Fibroblast of villous mesenchyme (primary cell): ENCODE measurements at places on chromosomes 13 and 19.
A peak's percentile ranks its signal among the peaks of the same experiment; 100 is the strongest.

- DNase-seq = no peak
Measured at GRCh38 chr13:33284916-33285315, 639 bp downstream of the STARD13 start.

DNA sequence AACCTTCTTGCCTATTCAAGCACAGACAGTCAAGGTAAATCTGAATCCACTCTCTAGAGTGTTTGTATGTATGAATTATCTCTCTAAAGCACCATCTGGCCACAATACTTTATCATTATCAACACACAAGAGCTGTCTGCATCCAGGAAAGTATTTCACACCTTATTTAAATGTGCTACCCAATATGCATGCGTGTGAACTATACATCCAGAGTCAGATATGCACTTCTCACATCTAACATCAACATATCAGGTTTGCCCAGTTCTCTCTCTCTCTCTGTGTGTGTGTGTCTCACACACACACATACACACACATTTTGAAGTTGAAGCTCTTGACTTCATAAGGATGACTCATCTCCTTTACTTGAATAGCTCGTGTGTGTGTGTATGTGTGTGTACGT lies 697.5 kb upstream of the PCDH20 start:
- no peak for DNase-seq

DNA sequence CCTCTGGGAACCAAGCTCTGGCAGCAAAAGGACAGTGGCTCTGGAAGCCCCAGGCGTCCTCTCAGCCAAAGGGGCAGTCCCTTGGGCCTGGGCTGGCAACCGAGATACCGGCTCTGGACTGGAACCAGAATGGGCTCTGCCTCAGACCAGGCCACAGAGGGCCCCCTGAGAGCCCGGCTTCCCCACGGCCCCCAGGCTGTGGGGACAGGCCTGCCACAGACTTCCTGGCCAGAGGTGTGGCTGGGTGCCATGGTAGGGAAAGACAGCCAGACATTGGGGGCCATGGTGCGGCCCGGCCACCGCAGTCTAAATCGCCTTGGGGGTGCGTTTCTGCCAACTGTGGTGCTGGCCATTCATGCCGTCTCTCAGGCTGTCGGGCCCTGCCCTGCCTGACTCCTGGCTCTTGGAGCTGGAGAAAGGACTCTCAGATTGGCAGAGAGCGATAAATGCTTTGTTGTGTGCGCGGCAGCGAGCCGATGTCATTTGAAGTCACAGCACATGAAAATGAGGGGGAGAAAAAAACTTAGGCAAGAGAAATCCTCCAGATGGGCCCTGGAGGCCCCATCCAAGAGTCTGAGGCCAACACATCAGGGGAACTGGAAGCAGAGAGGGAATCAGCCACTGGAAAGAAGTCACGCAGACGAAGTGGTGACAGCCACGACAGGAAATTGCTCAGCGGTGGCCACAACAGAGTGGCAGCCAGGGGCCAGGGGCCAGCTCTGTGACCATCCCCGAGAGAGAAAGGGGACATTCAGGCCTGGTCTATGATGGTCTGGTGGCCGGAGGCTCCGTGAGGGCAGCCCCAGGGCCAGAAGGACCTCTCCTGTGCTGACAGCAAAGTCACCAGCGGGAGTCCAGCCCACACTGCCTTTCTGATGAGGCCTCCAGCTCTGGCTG lies 26.5 kb downstream of the SH3GL1 start:
- peak; percentile 38 for DNase-seq

DNA sequence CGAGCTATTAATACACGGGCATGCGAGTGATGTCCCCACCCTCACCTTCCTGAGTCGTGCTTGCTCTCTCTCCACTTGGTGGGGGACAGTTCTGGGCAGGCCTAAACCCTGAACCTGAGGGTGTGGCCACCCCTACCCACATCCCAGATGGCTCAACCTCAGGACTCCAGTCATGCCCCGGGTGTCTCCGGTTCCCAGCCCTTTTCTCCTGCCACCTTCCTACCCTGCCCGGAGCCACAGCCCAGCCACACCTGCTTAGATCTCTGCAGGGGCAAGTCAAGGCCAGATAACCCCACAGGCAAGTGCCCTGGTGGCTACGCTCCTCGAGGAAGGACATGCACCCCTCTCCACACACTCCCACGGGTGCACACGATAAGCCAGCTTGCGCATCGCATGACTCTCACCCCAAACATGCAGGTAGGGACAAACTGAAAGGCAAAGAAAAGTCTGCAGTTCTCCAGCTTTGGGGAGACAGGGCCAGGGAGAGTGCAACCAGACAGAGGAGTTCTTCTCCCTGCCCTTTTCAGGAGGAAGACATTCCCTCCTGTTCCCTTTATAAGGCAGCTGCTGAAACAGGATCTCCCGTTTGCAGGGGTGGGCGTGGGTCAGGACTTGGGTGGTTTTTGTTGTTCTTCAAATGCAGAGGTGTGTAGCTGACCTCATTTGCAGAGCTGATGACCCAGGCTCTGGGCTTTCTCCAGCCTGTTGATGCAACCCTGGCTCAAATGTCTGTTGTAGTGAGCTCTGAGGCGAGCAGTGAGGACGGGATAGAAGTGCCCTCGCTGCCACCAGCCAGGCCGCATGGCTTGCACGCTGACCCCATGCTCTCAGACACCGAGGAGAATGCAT lies 88.6 kb downstream of the DPF1 start:
- peak; percentile 25 for DNase-seq

DNA sequence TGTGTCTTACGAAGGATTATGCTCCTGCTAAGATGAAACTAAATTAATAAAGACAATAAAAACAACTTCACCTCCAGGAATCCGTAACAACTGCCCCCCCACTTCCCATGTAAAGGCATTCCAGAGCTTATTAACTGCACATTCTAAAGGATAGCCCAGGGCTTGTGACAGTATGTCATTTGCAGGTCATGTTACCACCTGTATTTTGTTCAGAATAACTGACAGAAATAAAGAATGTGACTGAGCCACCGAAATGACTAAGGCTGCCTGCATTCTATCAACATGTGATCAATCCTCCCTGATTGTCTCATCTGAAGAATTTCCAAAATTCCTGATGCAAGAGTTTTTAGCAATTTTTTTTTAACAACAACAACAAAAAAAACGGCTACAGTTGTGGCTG lies 117.2 kb downstream of the MIPEP start:
- peak; percentile 41 for DNase-seq

- no peak for DNase-seq
Measured at GRCh38 chr13:113924184-113924901, 49.5 kb downstream of the C13orf46 start.

DNA sequence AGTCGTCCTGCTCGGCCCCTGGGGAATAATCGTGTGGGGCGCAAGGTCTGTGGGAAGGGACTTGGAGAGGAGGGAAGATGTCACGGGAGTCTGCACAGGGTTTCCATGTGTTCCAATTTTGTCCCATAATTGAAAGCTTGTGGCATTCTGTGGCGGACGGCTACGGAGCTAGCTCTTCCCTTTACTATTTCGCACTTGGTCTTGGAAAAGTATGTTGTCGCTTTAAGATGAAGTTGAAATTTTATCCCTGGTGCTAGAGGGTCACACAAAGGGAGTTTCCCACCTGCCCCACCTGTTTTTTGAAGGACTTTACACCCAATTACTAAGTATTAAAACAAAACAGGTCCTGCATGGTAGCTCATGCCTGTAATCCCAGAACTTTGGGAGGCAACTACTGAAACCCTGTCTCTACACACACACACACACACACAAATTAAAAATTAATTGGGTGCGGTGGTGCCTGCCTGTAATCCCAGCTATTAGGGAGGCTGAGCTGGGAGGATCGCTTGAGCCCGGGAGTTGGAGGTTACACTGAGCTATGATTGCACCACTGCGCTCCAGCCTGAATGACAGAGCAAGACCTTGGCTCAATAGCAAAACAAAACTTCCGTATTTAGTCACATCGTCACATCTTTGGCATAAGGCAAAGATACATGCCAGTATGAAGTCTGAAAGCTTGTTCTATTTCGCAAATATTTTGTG lies 967 bp upstream of the TPT1 start:
- DNase-seq = peak; percentile 62

DNA sequence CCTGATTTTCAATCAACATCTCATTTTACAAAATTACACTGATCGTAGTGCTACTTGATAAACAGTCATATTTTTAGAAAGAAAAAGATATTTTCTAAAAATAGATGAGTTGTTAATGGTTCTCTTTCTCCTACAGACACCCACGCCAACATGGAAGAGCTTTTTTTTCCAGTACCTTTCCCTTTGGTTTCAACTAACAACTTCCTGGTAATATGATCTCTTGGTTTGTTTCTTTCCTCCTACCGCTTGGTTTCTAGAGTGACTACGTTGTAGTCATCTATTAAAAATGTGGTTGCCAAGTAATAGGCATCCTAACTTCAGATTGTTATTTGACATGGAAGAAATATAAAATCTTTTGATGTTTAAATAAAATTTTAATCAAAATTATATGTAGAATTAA lies 189.0 kb downstream of the LACC1 start:
- peak; percentile 40 for DNase-seq

DNA sequence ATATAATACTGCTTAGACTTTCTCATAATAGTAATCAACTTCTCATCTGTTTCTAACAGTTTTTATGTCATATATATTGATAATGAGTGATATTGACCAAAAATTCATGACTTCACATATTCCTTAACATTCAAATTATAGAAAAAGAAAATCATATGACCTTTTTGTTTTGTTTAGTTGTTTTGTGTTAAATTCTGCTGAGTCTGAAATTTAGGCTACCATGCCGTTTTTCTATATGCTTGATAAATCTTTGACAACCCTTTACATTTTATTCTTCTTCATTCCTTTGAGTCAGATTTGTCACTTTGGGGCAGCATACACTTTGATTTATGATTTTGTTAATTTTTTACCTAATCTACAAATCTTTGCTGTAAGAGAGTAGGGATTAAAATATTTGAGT lies 176.4 kb downstream of the ITGBL1 start:
- no peak for DNase-seq

DNA sequence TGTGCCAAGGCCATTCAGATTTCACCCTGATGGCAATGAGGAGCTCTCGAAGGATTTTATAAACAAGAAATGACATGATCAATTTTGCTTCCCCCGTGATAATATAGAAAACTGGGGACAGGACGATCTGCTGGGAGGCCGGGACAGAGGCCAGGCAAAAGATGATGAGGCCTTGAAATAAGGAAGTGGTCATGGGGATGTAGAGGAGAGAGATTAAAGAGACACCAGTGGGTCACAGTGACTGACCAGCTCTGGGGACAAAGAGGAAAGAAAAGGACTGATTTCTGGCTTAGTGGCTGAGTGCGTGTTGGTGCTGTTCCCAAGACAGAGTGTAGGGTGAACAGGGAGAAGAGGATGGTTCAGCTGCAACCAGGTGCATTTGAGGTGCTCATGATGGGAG lies 68.7 kb upstream of the FLT1 start:
- DNase-seq = no peak

- peak; percentile 25 for DNase-seq
Measured at GRCh38 chr19:31427857-31428256, 78.6 kb upstream of the TSHZ3 start.

DNA sequence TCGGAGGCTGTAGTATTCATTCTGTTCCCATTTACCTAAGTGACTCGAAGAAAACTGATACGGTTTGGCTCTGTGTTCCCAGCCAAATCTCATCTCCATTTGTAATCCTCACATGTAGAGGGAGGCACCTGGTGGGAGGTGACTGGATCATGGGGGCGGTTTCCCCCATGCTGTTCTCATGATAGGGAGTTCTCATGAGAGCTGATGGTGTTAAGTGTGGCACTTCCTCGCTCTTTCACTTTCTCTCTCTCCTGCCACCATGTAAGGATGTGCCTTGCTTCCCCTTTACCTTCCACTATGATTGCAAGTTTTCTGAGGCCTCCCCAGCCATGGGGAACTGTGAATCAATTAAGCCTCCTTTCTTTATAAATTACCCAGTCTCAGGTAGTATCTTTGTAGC lies 23.5 kb downstream of the SLAIN1 start:
- DNase-seq = no peak

GRCh38 chr13:109096101-109096500 lies 466.7 kb downstream of the MYO16 start:
- no peak for DNase-seq

GRCh38 chr13:28012896-28013295 lies 24.4 kb upstream of the URAD start:
- DNase-seq = no peak

DNA sequence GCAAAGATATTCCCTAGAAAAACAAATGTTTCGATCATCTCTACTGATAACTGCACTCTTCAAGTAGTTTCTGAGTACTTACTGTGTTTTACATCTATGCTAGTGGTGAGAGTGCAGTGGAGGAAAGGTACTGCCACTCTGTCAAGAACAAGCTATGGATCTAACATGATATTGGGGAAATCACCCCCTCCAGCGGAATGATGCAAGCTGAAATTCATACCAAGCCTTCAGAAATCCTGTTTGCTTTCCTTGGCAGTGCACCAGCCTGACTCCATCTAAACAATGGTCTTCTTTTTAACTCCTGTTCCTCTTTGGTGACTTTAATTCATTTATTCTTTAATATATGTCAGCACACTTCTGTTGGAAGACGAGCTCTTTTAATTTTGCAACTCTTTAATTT lies 238.0 kb downstream of the PCDH9 start:
- DNase-seq = peak; percentile 3

GRCh38 chr19:48415395-48415794 lies 21.9 kb downstream of the GRIN2D start:
- DNase-seq = peak; percentile 60

DNA sequence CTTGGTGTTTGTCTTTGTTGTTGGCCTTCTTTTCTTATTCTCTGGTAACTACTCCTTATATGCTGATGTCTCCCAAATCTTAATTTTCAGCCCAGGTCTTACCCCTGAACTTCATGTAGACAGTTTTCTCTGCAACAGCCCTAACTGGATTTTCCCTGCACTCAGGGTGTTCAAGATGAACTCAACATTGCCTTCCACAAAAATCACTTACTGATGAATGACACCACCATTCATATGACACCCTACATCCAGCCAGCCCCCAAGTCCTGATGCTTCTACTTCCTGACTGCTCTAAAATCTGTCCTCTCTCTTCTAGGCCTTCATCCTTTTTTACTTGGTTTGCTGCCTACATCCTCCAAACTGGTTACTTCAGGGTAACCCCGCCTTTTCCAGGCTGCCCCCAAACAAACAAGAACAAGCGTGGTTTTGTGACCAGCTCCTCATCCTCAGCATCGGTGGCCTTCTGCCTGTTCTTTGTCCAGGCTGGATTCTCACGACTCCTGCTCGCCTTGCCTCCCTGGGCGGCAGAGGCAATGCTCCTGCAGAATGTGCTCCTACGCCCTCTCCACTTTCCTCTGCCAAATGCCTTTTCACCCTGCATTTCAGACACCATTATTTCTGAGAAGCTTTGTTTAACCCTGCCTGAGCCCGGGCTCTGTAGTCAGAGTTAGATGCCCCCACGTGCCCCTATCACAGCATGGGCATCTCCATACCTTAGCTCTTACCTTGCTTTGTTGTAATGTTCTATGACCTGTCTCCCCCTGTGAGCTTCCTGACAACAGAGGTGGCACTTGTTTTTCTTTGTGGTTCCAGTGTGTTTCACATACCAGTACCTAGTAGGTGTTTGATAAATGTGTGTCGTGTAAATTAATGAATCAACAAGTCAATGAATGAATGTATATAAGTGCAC lies 61.8 kb downstream of the WDFY2 start:
- no peak for DNase-seq

GRCh38 chr13:79937771-79938216 lies 403.1 kb downstream of the SPRY2 start:
- no peak for DNase-seq
